Progenitor cell of endocrine pancreas (in vitro differentiated cells): ENCODE measurements at places on chromosomes 4 and X.

- DNase-seq: no peak
Measured at GRCh38 chr4:17758485-17758884, 22.9 kb downstream of the FAM184B start.

- no peak for DNase-seq
Measured at GRCh38 chr4:12929784-12930183, 554.4 kb downstream of the RAB28 start.

GRCh38 chr4:76830964-76831703, 66.8 kb downstream of the SOWAHB start:
- no peak for DNase-seq

GRCh38 chrX:132568291-132568690, 79.5 kb upstream of the MBNL3 start:
- no peak for DNase-seq

DNA sequence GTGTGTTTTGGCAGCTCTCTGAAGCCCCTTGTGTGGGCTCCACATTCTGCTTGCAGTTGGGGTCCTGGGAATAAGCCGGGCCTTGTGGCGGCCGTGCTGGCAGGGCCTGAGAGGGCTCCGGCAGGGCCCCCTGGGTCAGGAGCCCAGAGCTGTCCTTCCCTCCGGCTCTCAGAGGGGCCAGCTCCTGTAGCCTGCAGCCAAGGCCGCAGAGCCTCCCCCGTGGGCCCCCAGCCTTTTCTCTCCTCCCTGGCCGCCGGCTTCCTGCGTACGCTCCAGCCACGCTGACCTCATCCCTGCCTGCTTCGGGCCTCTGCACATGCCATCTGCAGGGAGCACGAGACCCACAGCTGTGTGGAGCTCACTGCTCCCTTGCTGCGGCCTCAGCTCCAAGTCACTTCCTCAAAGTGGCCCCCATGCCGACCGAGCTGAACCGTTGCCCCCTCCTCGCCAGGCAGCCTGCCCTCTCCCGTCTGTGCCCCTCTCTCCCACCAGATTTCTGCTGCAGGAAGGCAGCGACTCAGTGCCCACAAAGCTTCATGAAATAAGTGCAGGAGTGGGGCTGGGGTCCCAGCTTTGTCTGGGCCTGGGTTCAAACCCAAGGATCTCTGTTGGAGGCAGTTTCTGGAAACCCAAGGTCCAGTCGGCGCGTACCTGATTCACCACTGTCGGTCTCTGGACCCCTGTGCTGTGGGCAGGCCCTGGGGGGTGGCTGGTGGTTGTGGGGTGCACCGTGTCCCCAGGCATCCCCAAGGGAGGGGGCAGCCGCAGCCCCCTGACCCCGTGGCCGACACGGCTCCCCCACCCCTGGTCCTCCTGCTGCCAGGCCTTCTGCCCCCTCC, 57.1 kb upstream of the NKX1-1 start:
- DNase-seq: no peak

DNA sequence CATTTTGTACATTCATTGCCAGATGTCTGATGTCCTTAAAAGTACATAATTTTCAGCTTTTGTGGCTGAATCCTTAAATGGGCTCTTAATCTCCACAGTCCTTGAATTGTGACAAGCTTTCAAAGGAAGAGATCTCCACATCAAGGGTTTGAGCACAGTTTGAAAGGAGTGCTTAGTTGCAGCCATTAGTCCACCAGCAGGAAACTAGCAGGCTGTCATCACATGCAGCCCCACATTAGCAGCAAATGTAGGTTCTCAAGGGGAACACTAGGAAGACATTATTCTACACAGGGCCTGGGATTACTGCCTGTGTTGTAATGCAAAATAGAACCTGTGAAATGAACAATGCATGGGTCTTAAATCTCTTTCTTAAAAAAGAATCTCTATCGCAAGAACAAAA, 173.2 kb downstream of the CBLL2 start:
- no peak for DNase-seq

DNA sequence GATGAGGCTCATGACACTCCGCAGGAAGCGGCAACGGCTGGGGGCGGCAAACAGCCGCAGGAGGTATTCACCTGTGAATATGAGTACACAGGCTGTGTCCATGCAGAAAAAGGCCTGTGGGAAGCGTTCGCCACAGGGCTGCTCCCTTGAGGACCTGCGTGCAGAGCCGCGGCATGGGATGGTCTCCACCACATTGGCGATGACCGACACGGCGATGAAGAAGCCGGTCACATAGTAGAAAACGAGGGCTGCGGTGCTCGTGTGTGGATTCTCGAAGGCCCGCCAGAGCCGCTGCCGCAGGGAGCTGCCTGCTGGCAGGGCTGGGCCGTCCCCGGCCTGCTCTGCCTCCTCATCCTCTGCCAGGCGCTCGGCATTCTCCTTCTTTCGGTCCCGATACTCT, 2.2 kb downstream of the KCND1 start:
- no peak for DNase-seq
